Inflammatory macrophage treated with lipopolysaccharide for 4 hours (primary cell): ENCODE measurements at places on chromosomes 4 and X.

GRCh38 chr4:25424539-25425228 is 47.6 kb downstream of the ANAPC4 start:
- no peak for DNase-seq

GRCh38 chrX:23246001-23246400 is 88.6 kb upstream of the PTCHD1 start:
- no peak for DNase-seq

GRCh38 chr4:86055898-86056297 is 304.0 kb downstream of the MAPK10 start:
- no peak for DNase-seq

DNA sequence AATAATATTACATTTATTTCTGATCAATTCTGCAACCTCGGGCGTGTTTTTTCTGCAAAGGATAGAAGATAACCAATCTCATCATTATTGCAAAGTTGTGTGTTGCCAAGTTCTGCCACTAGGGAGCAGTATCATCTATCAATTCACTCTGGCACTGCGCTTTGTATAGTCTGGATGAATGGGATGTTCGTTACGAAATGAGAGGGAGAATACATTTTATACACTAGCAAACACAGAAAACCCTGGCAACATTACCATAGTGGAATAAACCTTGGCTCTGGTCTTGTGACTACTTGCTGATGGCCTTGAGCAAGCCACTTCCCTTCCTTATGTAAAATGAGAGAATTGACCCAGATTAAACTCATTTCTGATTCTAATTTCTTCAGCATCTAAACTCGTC is 97.5 kb upstream of the ZNF518B start:
- peak; percentile 72 for DNase-seq

DNA sequence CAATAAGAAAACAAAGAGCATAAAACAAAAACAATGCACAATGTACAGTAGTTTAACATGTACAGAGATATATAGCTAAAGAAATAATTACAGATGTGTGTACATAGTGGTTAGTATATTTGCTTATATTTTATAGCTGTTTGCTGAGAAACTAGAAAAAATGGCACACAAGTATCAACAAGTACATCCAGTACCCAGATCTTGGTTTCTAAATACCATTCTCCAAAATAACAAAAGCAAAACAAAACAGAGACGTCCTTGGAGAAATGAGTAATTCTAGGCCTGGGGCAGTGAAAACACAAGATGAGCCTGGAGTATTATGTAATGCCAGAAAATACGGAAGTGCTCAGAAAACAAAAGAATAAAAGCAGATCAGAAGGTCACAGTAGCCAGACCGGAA is 189.6 kb downstream of the TMEM47 start:
- no peak for DNase-seq

- DNase-seq: no peak
Observed at GRCh38 chr4:151430740-151431457, 21.9 kb downstream of the FHIP1A start.

DNA sequence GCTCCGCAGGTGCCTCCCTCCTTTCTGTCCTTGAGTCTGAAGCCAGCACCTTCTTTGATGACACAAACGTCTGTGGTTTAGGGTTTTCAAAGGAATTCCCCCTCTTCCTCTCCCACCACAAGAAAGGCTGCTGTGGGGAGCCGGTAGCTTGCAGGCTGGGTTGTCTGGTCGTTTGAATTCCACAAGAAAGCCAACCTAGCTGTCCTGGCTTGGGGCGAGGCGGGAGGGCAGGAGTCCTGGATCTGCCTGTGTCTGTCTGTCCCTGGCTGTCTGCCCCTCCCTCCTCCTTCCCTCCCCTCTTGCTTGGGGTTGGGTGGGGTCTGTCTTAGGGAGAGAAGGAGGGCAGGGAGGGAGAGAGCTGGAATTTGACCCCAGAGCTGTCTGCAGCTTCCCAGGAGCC is 56.3 kb downstream of the SHROOM2 start:
- DNase-seq: no peak

DNA sequence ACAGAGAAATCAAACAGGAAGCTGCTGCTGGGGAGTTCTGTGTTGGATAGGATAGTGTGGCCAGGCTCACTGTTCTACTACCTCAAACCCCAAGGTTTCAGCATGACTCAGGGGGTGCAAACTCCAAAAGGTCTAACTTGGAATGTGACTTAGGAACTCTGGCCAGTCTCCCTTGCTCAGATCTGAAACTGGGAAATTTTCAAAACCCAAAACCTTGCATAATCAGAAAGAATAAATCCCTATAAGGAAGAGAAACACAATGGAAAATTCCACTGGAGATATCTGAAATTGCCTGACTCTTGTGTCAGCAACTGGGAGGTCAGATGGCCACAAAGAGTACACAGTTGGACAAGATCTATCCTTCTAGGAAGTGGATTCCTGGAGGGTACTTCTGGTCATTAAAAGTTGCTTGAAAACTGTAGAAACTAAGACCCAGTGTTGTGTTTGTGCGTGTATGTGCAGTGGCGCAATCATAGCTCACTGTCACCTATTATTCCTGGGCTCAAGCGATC is 58.0 kb downstream of the PPEF2 start:
- DNase-seq: peak; percentile 63

- DNase-seq: no peak
Observed at GRCh38 chrX:107857837-107858236, 32.2 kb downstream of the MID2 start.

DNA sequence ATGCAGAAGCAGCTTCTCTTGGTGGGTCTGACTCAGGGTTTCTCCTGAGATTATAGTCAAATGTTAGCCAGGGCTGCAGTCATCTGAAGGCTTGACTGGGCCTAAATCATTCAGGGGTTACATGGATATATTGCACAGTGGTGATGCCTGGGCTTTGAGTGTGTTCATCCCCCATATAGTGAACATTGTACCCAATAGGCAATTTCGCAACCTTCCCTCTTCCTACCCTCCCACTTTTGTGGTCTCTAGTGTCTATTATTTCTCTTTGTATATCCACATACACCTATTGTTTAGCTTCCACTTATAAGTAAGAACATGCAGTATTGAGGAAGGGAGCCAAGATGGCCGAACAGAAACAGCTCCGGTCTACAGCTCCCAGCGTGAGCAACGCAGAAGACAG is 90.3 kb upstream of the CAMK2D start:
- no peak for DNase-seq

GRCh38 chr4:36215627-36216026 is 28.7 kb downstream of the ARAP2 start:
- no peak for DNase-seq
